Prostate gland (tissue), 2 donors: ENCODE measurements at places on chromosomes 4 and X.

- H3K4me1 ChIP-seq = no peaks in the 10 kb centered on the region
- no peak overlapping the region for H3K27ac ChIP-seq
- no peaks in the 10 kb centered on the region for H3K27me3 ChIP-seq
- H3K4me3 ChIP-seq = no peak overlapping the region
Observed at GRCh38 chr4:10212400-10212799, 95.8 kb upstream of the WDR1 start.

DNA sequence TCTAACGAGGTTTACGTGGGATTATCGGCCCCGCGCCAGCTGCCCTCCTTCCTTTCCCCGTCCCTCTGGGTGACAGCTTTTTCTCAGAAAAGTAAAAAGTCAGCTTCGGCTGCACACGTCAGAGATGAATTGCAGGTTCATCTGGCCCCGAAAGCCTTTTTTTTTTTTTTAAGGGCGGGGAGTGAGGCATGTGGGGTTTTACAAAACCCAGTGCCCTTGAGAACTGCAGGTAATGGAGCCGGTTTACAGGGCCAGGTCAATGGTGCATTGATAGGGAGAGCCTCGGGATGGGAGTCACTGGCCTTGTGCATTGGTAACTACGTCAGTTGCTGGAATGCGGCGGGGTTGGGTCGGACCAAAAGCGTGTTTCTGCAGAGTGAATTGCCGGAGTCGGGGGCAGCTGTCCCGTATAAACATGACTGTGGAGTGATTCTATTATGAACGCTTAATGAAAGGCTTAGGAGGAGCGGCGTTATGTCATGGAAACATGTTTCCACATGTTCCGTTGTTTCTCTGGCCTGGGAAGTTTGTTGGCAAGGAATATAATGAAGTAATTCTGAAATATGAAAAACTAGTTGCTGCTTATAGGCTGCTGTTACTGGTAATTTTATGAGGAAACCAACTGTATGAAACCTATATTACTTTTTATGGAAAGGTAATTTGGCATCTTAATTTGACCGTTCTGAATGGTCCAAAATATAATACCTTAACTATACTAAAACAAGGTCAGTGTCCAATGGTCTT, 1.1 kb downstream of the HSPA4L start:
- no peaks in the 10 kb centered on the region for H3K36me3 ChIP-seq
- peak; percentile 73 for DNase-seq

- H3K27ac ChIP-seq = no peak overlapping the region
- H3K27me3 ChIP-seq = no peaks in the 10 kb centered on the region
- no peaks in the 10 kb centered on the region for H3K4me1 ChIP-seq
- no peak for DNase-seq
Observed at GRCh38 chr4:294732-295131, 10.5 kb downstream of the ZNF732 start.

DNA sequence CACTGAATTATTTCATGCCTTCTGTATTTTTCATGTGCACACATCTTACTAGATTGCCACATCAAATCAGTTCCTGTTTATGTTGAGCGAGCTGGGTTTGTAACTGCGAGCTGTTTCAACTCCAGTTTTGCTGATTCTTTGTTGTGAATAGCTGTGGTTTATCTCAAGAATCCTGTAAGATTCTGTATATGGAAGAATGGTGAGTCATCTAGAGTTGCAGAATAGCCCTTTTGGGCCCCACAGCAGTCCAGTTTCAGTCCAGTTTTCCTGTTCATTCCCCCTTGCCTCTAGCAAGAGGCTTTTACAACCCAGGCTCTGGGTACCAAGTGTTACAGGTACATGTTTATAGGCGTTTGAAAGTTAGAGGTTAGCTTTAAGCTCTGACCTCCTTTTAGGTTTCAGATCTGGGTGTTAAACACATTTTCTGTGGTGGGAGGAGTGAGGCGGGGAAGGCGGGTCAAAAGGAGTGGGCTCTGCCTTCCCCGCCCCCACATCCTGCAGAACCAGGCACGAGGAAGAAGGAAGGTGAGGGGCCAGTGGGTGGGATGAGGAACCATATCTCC, 32.7 kb downstream of the TBC1D14 start:
- no peak for DNase-seq
- H3K36me3 ChIP-seq = no peaks in the 10 kb centered on the region
- peak overlapping the region; percentile 56 for H3K27ac ChIP-seq

GRCh38 chr4:93187466-93187865, 641.1 kb upstream of the ATOH1 start:
- H3K36me3 ChIP-seq = no peaks in the 10 kb centered on the region
- no peak overlapping the region for H3K27ac ChIP-seq
- H3K27me3 ChIP-seq = no peaks in the 10 kb centered on the region
- DNase-seq = no peak
- no peak overlapping the region for H3K4me3 ChIP-seq

GRCh38 chrX:39152106-39152649, 350.9 kb downstream of the MID1IP1 start:
- no peak for DNase-seq
- no peak overlapping the region for H3K4me3 ChIP-seq
- H3K4me1 ChIP-seq = no peaks in the 10 kb centered on the region
- no peaks in the 10 kb centered on the region for H3K27me3 ChIP-seq

DNA sequence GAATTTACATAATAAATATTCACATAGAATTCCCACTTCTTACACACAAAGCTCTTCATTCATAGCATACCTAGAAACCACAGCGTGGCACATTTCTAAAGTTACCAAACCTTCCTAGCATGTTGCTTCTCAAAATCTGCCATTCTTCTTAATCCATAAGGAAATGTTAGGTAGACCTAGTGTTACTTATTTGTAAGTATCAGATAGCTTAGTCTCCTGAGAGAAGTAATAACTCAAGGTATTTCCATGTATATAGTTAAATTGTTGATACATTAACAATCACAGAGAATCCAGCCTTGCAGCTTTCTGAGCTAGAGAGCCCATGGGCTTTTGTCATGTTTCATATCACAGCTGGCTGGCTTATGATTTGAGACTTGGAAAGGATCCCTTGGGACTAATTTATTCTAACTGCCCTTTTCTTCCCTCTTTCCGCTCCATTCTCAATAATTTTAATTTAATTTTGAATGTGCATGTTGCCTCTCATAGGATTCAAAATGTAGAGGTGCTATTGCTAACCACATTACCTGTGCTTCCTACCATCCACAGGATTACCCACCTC, 17.6 kb downstream of the SH3RF1 start:
- DNase-seq = no peak
- H3K4me1 ChIP-seq = peaks cover 6% of the 10 kb centered on the region
- H3K27ac ChIP-seq = no peak overlapping the region
- H3K27me3 ChIP-seq = no peaks in the 10 kb centered on the region

- no peaks in the 10 kb centered on the region for H3K27me3 ChIP-seq
- H3K36me3 ChIP-seq = no peaks in the 10 kb centered on the region
- H3K27ac ChIP-seq = no peak overlapping the region
- no peaks in the 10 kb centered on the region for H3K4me1 ChIP-seq
- H3K4me3 ChIP-seq = no peak overlapping the region
Observed at GRCh38 chr4:138412847-138413246, 170.7 kb upstream of the SLC7A11 start.

DNA sequence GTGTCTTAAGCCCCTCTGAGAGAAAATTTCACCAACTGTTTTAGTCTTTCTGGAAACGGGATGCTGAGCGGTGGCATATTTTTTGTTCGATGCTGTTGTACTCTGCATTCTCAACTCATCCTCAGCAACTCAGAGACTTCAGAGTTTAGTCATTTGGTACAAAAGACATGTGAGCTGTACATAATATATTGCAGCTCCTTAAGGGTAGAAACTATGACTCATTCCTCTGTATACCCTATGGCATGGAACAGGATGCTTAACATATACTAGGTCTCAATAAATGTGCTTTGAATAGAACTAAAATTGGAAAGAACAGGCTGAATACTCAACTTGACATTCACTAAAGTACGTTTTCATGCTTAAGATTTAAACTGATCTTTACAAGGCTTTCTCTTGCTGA, 130.5 kb upstream of the SLITRK2 start:
- no peak overlapping the region for H3K27ac ChIP-seq
- H3K4me3 ChIP-seq = no peak overlapping the region
- DNase-seq = no peak
- H3K36me3 ChIP-seq = no peaks in the 10 kb centered on the region
- H3K27me3 ChIP-seq = no peaks in the 10 kb centered on the region
- no peaks in the 10 kb centered on the region for H3K4me1 ChIP-seq

DNA sequence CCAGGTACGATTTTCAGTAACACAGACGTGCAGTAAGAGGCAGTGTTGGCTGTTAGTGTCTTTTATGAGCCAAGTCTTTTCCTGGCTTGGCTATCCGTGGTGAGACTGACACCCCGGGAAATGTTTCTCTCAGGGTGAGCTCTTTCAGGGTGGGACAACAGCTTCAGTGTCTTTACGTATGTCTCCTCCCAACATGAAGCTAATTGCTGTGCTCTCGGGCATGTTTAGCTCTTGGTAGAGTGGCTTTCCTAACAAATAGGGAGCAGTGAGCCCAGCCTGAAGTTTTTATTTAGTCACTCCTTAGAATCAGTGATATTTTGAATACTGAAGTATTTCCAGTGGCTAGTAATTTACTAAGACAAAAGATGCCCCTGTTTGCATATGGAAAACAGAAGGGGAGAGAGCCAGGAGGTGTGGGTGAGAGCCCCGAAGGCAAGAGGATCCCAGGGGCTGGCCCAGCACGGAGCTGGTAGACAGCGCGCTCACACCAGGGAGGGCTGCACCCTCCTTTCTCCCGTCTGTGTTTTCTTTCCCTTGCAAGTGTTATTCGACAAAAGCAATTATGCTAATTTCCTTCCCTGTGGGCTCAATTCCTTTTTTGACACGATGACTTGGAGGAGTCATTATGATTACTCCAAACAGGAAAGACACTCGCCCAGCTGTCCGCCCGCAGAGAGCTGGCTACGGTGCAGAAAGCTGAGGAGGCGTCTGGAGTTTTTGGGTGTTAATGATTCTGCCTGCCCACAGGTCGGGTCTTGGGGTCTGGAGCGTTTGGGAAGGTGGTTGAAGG, 47.7 kb downstream of the PDGFRA start:
- H3K36me3 ChIP-seq = no peaks in the 10 kb centered on the region
- H3K4me3 ChIP-seq = no peak overlapping the region
- H3K27ac ChIP-seq = no peak overlapping the region
- no peak for DNase-seq

DNA sequence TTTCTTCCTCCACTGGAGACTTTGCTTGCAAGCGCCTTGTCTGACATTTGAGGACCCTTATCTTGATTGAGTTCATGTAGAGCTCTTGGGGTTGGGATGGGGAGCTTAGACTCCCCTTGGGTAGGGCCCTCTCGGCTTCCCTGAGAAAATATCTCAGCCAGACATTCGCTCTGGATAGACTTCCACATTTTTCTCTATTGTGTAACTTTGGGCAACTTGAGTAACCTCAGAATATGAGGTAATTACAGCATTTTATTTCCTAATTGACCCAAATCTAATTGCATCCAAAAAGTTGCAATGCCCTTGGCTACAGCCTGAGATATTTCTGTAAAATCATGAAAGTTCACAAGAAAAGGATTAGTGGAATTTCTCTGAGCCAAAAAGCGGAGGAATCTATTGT, 102.8 kb upstream of the MXRA5 start:
- no peak overlapping the region for H3K4me3 ChIP-seq
- no peak for DNase-seq
- H3K27me3 ChIP-seq = no peaks in the 10 kb centered on the region

GRCh38 chr4:137180349-137180748, 351.9 kb downstream of the PCDH18 start:
- no peaks in the 10 kb centered on the region for H3K27me3 ChIP-seq
- no peak overlapping the region for H3K4me3 ChIP-seq
- no peak overlapping the region for H3K27ac ChIP-seq
- no peak for DNase-seq

GRCh38 chrX:18010253-18010652, 149.2 kb upstream of the RAI2 start:
- peak; percentile 9 for DNase-seq
- no peak overlapping the region for H3K4me3 ChIP-seq
- H3K4me1 ChIP-seq = no peaks in the 10 kb centered on the region
- no peaks in the 10 kb centered on the region for H3K27me3 ChIP-seq
- H3K27ac ChIP-seq = no peak overlapping the region

DNA sequence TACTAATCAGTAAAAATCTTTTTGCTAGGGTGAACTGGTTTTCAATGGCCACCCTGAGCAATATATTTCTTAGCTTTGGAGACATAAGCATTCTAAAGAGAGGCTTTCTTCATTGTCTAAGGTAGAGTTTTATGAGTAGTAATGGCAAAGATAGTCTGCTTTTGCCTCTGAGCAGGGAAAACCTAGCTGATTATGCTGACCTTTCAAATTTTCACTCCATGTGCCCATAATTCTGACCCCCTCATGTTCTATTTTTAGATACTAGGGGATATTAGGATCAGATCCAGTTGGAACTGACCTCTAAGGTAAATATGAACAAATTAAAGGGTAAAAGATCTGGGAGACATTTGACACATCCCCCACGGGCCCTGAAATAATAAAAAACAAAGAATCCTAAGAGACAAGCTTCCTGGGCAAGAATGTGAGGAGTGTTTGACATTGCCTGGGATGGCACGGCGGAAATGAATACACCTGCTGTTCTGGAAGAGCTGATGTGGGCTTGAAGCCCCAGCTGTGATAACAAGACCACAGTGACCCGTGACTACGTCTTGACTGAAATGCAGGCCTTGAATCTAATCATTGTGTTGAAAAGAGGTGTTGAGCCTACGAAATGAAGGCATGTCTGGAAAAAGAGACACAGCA, 392.1 kb upstream of the FRG1 start:
- H3K4me3 ChIP-seq = no peak overlapping the region
- no peaks in the 10 kb centered on the region for H3K27me3 ChIP-seq
- no peak overlapping the region for H3K27ac ChIP-seq
- DNase-seq = no peak
- H3K36me3 ChIP-seq = no peaks in the 10 kb centered on the region

- H3K4me3 ChIP-seq = no peak overlapping the region
- no peaks in the 10 kb centered on the region for H3K27me3 ChIP-seq
- DNase-seq = no peak
- no peak overlapping the region for H3K27ac ChIP-seq
- H3K4me1 ChIP-seq = no peaks in the 10 kb centered on the region
- H3K36me3 ChIP-seq = no peaks in the 10 kb centered on the region
Observed at GRCh38 chr4:111128327-111128726, 505.4 kb upstream of the PITX2 start.

GRCh38 chr4:188242041-188242440, 102.8 kb downstream of the TRIML1 start:
- no peak for DNase-seq
- no peaks in the 10 kb centered on the region for H3K4me1 ChIP-seq
- no peak overlapping the region for H3K27ac ChIP-seq
- H3K36me3 ChIP-seq = no peaks in the 10 kb centered on the region
- H3K4me3 ChIP-seq = no peak overlapping the region
- no peaks in the 10 kb centered on the region for H3K27me3 ChIP-seq

GRCh38 chr4:19346636-19347035, 905.1 kb upstream of the SLIT2 start:
- no peak for DNase-seq
- H3K27ac ChIP-seq = no peak overlapping the region
- no peaks in the 10 kb centered on the region for H3K36me3 ChIP-seq

- H3K27ac ChIP-seq = peak overlapping the region; percentile 86
- no peaks in the 10 kb centered on the region for H3K4me1 ChIP-seq
- no peak for DNase-seq
- H3K36me3 ChIP-seq = no peaks in the 10 kb centered on the region
Observed at GRCh38 chrX:38803243-38803587, 2.0 kb downstream of the MID1IP1 start.
